ENCODE measurements at places on chromosomes 2 and 18.
A peak's percentile ranks its signal among the peaks of the same experiment; 100 is the strongest.

- peak; percentile 44 for DNase-seq
Observed at GRCh38 chr2:26561918-26562810, 79.0 kb downstream of the CIB4 start.

DNA sequence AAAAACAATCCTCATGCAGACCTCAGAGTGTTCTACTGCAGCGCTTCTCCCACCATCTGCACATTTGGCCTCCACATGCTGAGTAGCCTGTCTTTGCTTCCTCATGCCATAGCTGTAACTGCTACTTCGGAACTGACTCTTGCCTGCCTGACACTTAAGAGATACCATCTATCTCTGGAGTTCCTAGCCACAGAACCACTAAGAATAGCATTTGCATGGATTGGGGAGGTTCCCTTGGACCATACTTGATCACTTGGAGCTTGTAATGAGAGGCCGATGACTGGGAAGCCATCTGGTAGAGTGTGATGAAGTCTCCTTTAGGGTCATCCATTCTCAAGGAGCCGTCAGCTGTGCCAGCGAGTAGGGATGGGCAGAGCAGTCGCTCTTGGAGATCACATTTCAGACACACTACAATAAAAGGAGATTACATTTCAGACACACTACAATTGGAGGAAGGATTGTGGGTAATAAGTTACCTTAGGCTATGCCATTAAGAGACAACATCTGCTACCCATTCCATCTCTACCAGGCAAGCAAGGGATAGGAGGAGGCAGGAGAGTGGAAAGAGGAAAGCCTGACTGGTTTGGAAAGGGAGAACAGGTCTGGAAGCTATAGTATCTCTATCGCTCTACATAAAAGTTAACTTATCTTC is 21.8 kb downstream of the DOK1 start:
- peak; percentile 77 for DNase-seq

- DNase-seq: peak; percentile 83
Observed at GRCh38 chr2:36650031-36650829, 46.3 kb upstream of the VIT start.

DNA sequence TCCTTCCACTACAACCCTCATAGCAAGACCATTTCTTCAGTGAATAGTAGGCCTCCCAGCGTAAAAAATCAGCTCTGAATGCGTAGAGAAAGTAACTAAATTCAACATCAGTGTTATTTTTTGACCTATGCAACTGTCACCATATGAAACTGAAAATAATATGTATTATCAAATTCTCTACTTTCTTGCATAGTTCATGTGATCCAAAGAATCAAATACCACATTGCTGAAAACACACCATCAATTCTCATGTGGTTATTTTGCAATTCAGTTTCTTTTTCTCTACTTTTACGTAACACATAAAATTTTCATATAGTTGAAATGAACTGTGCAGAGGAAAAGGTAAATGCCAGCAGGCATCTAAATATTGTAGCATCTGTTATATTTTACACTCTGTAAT is 208.5 kb upstream of the SPOPL start:
- no peak for DNase-seq

DNA sequence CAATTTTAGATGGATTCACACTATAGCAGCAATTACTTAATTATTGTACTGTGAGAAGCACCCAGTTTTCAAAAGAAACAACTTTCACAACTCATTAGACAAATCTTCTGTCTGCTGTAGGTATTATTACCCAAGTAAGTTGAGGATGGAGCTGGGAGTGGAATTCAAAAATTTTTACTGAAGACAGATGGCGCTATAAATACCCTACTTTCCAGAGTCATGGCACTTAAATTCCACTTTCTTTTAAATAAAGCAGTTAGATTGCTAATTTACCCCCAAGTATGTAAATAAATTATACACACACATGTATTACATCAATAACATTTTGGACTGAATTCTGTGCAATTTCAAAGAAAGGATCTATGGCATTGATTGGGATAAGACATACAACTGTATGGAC is 166.8 kb downstream of the FTCDNL1 start:
- DNase-seq: no peak

DNA sequence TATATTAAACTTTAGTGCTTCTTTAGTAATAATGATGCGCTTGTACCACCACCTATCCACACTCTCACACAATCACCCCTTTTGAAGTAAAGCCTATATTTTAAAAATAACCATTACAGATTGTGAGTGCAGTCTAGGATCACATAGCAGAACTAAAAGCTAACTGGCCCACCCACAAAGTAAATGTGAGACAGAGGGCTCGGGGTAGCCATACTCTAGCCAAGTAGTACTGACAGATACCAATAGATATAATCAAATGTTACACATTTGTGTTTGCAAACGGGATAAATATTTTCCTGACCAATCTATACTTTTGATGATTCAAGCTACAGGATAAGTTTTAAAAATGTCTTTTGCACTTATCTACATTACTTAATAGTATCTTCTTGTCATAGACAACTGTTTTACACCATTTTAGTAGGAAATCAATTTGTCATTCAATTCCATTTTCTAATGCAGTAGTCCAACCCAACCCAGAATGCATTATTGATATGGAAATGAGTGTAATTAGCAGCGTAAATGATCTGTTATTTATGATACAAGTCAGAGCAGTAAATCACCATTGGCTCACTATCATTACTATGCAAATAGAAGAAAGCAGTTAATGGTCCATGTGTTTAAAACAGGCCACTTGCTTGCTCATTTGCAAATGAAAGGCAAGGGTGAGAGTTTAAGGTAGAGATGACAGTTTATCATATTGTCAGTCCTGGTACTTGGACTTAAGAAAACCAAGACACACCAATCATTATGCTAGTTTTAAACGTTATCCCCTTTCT is 111.8 kb downstream of the ERBB4 start:
- no peak for DNase-seq

- no peak for DNase-seq
Observed at GRCh38 chr2:98985905-98986666, 50.1 kb upstream of the CRACDL start.

GRCh38 chr2:59874971-59875755 is 678.3 kb downstream of the BCL11A start:
- DNase-seq: no peak

- DNase-seq: peak; percentile 67
Observed at GRCh38 chr2:70923378-70924015, 12.2 kb upstream of the ATP6V1B1 start.

DNA sequence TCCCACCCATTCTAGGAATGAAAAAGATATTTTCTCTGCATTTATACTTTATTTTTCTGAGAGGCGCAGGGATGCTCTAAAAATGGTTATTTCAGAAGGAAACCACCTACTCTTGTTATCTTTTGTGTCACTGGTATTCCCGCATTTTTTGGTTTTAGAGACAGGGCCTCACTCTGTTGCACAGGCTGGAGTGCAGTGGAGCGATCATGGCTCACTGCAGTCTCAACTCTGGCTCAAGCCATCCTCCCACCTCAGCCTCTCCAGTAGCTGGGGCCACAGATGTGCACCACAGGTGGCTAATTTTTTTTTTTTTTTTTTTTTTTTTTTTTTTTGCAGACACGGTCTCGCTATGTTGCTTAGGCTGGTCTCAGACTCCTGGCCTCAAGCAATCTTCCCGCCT is 135.9 kb downstream of the NCK2 start:
- DNase-seq: no peak

Measured in myocyte (in vitro differentiated cells).